ENCODE measurements at places on chromosomes 5 and 9. TPM values are rescaled to one million over a fixed set of nuclear protein-coding genes. Genes with fewer than 3 reads are reported as not detected.

PCDHB3 gene
- total RNA-seq = 1.9 TPM

SPINK4 gene
- not detected for total RNA-seq

SRP19 gene
- total RNA-seq = 22.8 TPM

DNA sequence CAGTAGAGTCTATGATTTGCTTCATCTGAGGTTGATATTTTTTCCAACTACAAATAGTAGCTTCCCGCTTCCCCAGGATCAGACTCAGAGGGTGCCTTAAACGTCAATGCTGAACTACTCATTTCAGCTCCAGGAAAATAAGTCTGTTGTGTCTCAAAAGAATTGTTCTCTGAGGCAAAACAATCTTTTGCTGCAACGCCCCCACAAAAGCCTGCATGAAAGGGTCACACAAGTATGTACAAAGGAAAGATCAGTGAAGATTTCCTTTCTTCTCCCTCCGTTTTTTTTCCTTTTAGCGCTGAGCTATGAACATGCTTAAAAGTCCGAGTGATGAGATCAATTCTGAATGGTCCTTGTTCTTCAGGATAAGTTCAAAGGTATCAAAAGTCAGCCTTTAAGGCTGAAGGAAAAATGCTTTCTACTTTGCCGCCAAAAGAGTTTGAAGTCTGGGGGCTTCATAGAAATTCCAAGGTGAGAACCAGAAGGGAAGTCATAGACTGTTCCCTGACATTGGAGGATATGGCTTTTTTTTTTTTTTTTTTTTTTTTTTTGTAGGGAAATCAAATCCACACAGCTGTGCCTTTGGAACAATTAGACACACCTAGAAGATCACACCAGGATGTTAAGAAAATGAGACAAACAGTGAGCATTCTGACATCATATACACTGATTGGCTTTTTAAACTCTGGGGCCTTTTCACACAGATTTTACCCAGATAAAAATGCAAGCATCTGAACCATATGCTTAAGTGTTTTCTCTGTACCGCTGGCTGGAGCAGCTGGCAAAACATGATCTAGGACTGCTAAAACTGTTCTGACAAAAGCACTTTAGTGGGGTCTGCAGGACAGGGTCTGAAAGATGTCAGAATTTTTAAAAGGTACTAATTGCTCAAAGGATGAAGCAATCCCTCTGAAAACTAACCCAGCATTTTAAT, 329.3 kb downstream of the ENC1 start:
- DNase-seq = no peak
- no peak overlapping the region for H3K27ac ChIP-seq
- no peaks in the 10 kb centered on the region for H3K27me3 ChIP-seq
- H3K4me1 ChIP-seq = no peaks in the 10 kb centered on the region

DNA sequence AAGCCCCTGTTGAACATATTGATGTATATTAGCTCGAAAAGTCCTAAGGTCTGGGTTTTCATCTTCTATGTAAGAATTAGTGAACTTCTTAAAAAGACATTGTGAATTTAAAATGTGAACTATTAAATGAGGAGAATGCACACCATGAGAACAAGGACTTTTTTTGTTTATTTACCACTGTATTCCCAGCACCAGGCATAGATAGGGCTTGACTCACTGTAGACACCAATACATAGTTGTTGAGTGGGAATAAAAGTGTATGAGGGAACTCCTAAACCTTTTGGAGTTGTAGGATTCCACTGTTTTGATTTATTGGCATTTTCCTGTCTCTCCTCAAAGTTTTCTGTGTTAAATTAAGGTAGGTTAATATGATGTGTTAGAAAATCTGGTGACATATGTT, 40.3 kb downstream of the NNT start:
- peaks cover 46% of the 10 kb centered on the region for H3K36me3 ChIP-seq
- DNase-seq = no peak
- no peak overlapping the region for H3K4me3 ChIP-seq
- H3K4me1 ChIP-seq = peaks cover 9% of the 10 kb centered on the region

DNA sequence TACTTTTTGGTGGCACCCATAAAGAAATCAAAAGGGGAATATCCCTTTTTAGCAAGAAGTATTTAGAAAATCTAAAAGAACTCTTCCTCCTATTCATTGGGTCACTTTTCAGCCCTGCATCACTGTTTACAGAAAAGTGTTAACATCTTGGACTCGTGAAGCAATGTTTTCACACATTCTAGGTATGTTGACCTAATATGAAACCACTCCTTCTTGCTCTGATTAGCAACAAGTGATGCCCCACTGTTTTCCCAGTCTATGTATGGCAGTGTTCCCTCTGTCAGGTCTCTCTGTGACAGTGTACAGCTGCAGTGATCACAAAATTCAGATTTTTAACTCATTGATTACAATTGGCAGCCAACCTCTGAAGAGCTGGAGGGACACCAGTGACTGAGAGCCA, 148.2 kb upstream of the SLC12A2 start:
- H3K4me1 ChIP-seq = no peaks in the 10 kb centered on the region
- no peak overlapping the region for H3K4me3 ChIP-seq
- no peaks in the 10 kb centered on the region for H3K27me3 ChIP-seq
- H3K36me3 ChIP-seq = no peaks in the 10 kb centered on the region

- H3K27ac ChIP-seq = no peak overlapping the region
- DNase-seq = no peak
- H3K4me3 ChIP-seq = no peak overlapping the region
- H3K4me1 ChIP-seq = no peaks in the 10 kb centered on the region
- no peaks in the 10 kb centered on the region for H3K36me3 ChIP-seq
- H3K27me3 ChIP-seq = peaks cover 50% of the 10 kb centered on the region
Measured at GRCh38 chr5:579211-579610, 32.9 kb upstream of the CEP72 start.

DNA sequence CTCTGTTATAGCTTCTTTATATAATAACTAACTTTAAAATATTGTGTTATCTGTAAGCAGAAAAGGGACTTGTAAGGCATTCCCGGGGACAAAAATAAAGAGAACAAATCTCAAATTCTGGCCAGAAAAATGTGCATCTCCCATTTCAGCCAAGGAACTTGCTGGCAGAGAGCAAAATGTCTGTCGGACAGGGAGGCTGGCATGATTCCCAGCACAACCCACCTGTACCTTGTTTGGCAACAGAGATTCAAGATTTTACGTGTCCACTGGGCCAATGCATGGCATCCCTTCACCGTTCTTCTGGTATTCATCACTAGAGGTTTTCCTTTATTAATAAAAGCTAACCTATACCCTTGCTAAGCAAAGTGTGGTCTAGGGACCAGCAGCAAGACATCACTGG, 566.6 kb downstream of the PSAT1 start:
- no peak overlapping the region for H3K27ac ChIP-seq
- H3K27me3 ChIP-seq = no peaks in the 10 kb centered on the region
- no peaks in the 10 kb centered on the region for H3K36me3 ChIP-seq
- H3K4me1 ChIP-seq = no peaks in the 10 kb centered on the region
- no peak overlapping the region for H3K4me3 ChIP-seq

DNA sequence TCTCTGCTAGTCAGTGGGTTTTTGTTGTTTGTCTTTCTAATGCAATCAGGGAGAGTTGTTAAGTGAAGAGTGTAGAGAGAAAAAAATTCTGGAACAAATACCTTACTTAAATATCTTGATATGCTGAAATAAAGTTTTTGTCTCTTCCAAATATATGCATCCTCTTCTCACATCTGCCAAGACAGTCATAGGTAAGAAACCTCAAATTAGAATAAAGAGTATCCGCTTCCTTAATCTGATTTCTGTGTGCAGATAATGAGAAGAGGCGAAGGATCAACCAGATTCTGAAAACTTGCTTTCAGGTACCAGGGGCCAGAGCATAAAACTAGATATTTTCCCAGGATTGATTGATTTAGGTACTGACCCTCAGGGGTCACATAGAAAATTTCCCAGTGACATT, 11.3 kb upstream of the IL6ST start:
- no peaks in the 10 kb centered on the region for H3K36me3 ChIP-seq
- DNase-seq = no peak
- no peak overlapping the region for H3K27ac ChIP-seq

GRCh38 chr5:14041528-14042192, 97.2 kb upstream of the DNAH5 start:
- no peak for DNase-seq
- H3K4me3 ChIP-seq = no peak overlapping the region
- peaks cover 6% of the 10 kb centered on the region for H3K27me3 ChIP-seq
- H3K27ac ChIP-seq = no peak overlapping the region

- no peaks in the 10 kb centered on the region for H3K36me3 ChIP-seq
- peak; percentile 86 for DNase-seq
- H3K4me3 ChIP-seq = peak within 1 kb of the TSS; percentile 73
- no peaks in the 10 kb centered on the region for H3K27me3 ChIP-seq
- H3K4me1 ChIP-seq = peaks cover 10% of the 10 kb centered on the region
Measured at GRCh38 chr9:13279284-13280141, at the start of gene MPDZ. Gene MPDZ (minus strand): TSS chr9:13279692. CDS start chr9:13250315, 29,377 bp downstream.

GRCh38 chr9:116654059-116654355, 33.1 kb upstream of the TRIM32 start:
- no peak for DNase-seq
- H3K27ac ChIP-seq = no peak overlapping the region
- no peaks in the 10 kb centered on the region for H3K27me3 ChIP-seq
- no peak overlapping the region for H3K4me3 ChIP-seq
- H3K36me3 ChIP-seq = no peaks in the 10 kb centered on the region

GRCh38 chr5:72760259-72760658, 56.2 kb upstream of the TNPO1 start:
- no peaks in the 10 kb centered on the region for H3K27me3 ChIP-seq
- no peaks in the 10 kb centered on the region for H3K36me3 ChIP-seq
- no peak overlapping the region for H3K27ac ChIP-seq
- no peak for DNase-seq

All from upper lobe of right lung (tissue), 1 donor.